ENCODE measurements at places on chromosomes 5 and 9.

DNA sequence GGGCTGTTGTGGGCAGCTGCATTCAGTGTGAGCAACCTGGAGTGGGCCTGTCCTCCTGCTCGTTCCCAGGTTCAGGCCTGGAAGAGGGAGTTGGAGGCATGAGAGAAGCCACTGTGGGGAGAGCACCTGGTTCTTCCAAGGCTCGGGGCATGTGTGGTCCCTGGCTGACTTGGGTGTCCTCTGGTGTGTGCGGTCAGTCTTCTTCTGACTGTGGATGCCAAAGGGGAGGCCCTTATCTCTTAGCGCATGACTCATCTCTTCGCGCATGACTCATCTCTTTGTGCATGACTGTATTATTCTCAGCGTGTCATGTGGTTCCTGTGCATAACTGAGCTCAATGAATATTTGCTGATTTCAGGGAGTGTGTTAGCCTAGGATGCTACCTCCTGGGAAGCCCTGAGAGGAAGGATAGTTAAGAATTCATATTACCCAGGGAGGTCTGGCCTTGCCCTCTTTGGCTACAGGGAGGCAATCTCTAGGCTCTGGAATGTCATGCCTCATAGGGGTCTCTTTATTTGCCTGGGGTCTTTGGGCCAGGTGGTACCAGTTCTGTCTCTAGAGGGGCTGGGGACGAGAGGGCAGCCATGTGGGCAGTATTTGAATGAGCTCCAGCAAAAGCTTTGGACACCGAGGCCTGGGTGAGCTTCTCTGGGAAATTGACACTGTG is 188.7 kb downstream of the HSPA4 start:
- peak; percentile 54 for DNase-seq

- DNase-seq, result no peak
These were observed 51.8 kb downstream of the WDR36 start for GRCh38 chr5:111143910-111144309.

- DNase-seq, result no peak
These were observed 46.2 kb upstream of the FABP6 start for GRCh38 chr5:160183075-160183474.

GRCh38 chr5:73238873-73239272 is 65.9 kb downstream of the TMEM174 start:
- DNase-seq, result no peak

- no peak for DNase-seq
These were observed 15.1 kb downstream of the AK3 start for GRCh38 chr9:4725706-4726442.

DNA sequence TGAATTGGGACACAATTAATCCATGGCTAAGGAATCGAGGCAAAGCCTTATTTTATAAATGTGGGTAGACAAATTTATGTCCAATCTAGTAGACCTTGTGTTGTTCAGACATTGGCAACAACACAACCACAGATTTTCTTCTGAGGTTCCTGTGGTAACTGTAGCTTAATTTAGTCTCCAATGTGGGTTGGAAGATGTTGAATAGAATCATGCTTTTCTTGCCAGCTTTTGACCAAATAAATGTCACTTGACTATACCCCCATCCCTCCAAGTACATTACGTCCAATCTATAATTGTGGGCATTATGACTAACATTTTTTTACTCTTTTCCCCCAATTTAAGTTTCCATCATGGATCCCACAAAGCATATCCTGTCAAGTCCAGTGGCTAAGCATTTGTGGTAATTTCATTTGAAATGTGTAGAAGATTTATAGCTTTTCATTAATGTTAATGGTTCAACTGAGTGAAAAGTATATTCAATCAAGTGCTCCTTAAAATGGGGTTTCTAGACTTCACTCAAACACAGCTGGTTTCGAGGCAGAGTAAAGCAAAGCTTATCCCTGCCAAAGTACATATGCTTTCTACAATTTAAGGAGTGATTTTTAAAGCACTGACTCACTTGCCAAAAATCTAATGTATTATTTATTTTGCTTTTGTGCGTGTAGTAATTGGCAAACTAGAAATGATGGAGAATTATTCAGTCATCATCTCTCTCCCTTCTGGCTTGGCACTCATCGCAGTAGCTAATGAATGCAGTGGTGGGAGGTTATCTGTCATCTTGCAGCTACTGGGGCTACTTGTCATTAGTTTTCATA is 141.8 kb downstream of the FAM174A start:
- no peak for DNase-seq

GRCh38 chr5:154618696-154619095 is 136.5 kb upstream of the LARP1 start:
- no peak for DNase-seq

- DNase-seq, result no peak
These were observed 54.0 kb upstream of the ROR2 start for GRCh38 chr9:92004045-92004392.

GRCh38 chr5:42930934-42931333 is 109.2 kb downstream of the ANXA2R start:
- DNase-seq, result no peak

GRCh38 chr5:59837071-59837470 is 56.5 kb downstream of the PDE4D start:
- DNase-seq, result no peak

DNA sequence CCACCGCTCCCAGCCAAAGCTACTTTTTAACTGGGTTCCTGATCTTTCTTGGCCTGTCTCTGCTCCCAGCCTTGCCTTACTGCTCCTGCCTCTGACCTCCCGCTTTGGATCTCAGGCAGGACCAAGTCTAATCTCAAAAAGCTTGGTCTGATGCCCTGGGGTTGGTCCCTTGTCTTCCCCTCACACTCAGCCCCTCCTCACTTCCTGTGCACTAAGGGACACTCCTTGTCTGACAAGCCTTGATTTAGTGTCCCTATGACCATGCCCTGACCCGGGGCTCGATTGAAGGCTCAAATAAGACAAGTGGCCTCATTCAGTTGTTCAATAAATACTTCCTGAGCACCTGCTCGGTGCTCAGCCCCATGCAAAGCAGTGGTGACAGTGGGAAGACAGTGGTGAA is 3.7 kb upstream of the GTF3C5 start:
- DNase-seq, result no peak

DNA sequence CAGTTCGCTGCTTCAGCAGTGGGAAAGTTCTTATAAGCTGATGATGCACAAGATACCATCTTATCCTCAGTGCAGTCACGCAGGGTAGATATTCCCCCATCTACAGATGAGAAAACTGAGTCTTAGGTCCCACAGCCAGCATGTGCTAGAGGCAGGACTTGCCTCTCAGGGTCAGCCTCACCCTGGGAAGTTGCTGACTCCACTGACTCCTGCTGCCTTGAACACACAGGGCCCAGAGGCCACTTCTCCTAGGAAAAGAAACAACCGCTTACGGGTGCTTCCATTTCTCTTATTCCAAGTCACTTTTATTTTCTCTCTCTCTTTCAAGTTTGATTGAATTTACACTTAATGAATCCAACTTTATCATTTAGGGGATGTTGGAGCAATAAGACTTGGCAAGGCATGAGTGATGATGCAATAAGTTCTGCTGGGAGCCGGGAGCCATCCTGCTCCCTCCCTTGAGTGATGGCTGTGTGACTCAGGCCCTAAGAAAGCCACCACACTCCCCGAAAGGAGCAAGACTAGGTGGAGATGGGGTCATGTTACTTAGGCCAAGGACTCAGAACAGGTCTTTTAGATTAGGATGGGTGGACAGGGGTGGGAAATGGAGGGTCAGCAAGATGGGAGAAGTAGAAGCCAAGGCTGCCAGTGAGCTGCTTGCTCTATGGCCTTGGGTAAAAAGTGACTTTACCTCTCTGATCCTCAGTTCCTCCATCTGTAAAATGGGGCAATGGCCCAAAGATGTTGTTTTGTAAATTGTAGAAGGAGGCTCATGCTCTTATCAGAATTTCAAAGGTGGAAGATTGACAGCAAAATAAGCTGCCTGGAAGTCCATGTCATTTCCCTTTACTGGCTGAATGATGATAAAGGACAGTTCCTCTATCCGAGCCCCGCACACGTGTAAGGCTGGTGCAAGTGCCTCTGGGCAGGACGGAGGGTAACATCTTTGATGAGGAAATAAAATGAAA is 67.4 kb upstream of the ZNF618 start:
- no peak for DNase-seq

Data from activated CD4-positive, alpha-beta T cell treated with anti-CD3 and anti-CD28 coated beads, Interleukin-2, amount 50 U/mL, for 48 hours (primary cell).